ENCODE measurements at places on chromosomes 5 and 9.

DNA sequence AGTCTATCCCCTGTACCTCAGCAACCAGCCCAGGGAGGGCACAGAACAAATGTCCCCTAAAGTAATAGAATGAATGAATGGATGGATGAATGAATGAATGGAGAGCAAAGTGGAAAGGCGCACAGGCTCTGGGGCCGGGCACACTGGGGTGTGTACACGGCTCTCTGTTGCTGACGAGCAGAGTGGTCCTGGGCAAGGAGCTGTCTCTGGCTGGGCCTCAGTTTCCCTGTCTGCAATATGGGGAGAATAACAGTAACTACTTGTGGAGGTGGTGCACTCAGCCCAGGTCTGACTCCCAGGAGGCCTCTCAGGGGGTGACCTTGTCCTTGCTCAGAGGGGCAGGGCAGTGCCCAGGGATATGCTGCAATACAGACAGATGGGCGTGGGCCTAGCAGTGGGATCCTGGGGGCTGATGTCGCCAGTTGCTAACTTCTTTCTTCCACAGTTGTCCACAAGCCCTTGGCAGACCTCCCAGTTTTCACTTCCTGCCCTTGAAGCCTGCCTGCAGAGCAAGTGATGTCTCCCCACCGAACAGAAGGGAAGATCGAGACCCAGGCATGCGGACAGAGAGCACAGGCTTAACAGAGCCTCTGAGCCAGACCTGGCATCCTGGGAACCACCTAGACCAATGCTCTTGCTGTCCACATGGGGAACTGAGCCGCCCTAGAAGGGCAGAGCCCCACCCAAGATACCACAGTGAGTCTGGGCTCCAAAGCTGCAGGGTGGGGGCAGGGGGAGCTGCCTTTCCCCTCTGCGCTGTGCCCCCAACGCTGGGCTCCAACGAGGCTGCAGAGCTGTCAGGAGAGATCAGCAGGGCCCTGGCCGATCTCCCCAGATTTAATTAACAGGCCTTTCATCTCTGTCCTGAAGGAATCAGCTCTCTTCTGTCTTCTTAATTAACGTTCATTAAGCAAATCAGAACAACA is 13.6 kb upstream of the LAMC3 start:
- peak; percentile 34 for DNase-seq

- DNase-seq = no peak
These were observed 1.0 kb downstream of the AQP3 start for GRCh38 chr9:33446240-33446945.

- DNase-seq = no peak
These were observed 11.9 kb upstream of the SRFBP1 start for GRCh38 chr5:121949885-121950284.

GRCh38 chr5:131252824-131253171 is 11.1 kb upstream of the CDC42SE2 start:
- DNase-seq = no peak

- no peak for DNase-seq
These were observed 185.0 kb downstream of the DIRAS2 start for GRCh38 chr9:90457386-90458190.

- DNase-seq = no peak
These were observed 43.5 kb downstream of the RUSC2 start for GRCh38 chr9:35533398-35533797.

DNA sequence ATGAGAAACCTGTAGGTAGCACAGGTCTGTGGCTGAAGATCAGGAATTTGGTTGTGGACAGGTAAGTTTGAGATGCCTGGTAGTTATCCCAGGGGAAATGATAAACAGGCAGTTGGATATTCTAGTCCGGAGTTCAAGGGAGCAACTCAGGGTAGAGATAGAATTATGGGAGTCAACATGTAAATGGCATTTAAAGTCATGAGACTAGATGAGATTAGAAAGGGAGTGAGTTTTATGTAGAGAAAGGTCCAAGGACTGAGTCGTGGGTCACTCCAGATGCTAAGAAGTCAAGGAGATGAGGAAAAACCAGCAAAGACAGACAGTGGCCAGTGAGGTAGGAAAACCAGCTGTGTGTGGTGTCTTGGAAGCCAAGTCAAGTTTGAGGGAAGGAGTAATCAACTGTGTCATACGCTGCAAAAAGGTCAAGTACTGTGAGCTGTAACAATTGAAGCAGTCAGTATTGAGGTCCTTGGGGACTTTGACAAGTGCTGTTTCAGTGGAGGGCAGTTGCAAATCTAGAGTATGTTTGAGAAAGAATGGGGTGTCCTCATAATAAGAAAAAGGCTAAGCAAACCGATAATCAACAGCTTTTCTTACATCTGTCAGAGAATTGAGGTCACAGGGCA is 18.2 kb downstream of the GNPDA1 start:
- DNase-seq = no peak

- peak; percentile 28 for DNase-seq
These were observed 73.5 kb downstream of the NR6A1 start for GRCh38 chr9:124697326-124698200.

GRCh38 chr5:172941067-172941516 is 18.1 kb upstream of the RPL26L1 start:
- no peak for DNase-seq

GRCh38 chr5:136230176-136230575 is 37.2 kb upstream of the SMIM32 start:
- DNase-seq = no peak

GRCh38 chr5:132229236-132229635 is 1.6 kb upstream of the P4HA2 start:
- DNase-seq = no peak

DNA sequence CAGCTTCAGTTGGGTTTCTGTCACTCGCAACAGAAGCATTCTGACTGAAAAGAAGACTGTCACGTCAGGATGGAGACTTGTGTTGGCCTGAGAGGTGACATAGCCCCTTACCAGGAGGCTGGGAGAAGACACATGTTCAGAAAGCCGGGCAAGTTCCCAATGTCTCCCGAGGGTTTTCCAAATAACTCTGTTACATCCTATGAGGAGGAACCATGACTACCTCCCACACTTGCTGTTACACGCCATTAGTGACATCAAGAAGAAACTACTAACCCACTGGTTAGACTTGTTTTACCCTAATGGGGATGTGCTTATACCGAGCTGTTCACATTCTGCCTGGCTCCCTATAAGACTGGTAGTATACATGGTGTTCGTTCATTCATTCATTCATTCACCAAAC is 33.3 kb downstream of the SH3PXD2B start:
- DNase-seq = no peak

DNA sequence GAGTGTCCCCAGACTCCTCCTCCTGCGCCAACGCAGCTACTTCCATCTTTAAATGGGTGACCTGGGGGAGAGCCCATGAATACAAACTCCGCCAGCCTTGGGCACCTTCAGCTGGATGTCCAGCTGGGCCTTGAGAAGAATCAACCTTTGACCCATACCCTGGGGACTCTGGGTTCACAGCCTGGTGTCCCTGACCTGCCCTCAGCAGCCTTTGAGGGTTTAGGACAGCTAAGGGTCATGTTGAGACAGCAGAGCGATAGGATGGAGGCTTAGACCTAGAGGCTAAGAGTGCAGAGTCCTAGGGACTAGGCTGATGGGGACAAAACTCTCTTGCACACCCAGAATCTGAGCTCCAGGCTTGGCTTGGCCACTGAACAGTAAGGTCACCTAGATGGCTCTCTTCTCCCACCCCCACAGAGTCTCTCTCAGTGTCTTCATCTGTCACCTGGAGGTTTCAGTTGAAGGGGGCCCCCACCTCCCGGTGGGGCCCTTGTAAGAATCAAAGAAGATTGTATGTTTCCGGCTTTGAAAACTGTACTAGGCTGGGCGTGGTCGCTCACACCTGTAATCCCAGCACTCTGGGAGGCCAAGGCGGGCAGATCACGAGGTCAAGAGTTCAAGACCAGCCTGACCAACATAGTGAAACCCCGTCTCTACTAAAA is 6.7 kb upstream of the AQP3 start:
- DNase-seq = no peak

GRCh38 chr9:106869458-106869857 is 6.5 kb downstream of the ZNF462 start:
- DNase-seq = no peak

- no peak for DNase-seq
These were observed 37.3 kb upstream of the NOTCH1 start for GRCh38 chr9:136582977-136583735.

DNA sequence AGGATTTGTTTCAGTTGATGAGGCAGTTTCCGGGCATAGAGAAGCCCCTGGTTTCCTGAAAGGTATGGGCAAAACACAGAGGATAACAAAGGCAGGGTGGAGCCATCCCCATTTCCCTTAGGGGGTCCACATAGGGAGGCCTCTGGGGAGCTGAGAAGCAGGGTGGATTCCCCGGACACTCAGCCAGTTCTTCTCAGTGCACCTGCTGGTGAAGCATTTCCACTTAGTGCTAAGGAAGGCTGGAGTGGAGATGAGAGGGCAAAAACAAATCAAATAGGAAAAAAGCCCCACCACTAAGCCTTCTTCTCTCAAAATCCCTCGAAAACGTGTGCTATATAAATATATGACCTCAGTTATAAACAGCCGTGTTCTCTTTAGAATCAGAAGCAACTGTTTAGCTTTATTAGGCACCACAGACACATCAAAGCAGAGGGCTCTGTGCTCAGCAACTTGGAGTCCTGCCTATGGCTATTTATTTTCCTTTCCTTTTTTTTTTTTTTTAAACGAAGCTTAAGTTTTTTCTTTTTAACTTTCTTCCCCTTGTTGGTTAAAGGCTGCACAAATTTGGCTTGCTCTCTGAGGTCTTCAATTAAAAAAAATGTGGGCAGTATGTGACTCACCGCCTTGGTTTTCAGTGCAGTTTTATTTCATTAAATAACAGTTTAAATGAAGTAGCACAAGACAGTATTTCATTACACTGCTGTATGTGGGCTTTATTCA is 67.7 kb downstream of the PRDM6 start:
- DNase-seq = peak; percentile 32

- no peak for DNase-seq
These were observed 100.2 kb upstream of the RAI14 start for GRCh38 chr5:34555699-34556508.

- DNase-seq = no peak
These were observed 3.8 kb downstream of the OLFML2A start for GRCh38 chr9:124780757-124781151.

DNA sequence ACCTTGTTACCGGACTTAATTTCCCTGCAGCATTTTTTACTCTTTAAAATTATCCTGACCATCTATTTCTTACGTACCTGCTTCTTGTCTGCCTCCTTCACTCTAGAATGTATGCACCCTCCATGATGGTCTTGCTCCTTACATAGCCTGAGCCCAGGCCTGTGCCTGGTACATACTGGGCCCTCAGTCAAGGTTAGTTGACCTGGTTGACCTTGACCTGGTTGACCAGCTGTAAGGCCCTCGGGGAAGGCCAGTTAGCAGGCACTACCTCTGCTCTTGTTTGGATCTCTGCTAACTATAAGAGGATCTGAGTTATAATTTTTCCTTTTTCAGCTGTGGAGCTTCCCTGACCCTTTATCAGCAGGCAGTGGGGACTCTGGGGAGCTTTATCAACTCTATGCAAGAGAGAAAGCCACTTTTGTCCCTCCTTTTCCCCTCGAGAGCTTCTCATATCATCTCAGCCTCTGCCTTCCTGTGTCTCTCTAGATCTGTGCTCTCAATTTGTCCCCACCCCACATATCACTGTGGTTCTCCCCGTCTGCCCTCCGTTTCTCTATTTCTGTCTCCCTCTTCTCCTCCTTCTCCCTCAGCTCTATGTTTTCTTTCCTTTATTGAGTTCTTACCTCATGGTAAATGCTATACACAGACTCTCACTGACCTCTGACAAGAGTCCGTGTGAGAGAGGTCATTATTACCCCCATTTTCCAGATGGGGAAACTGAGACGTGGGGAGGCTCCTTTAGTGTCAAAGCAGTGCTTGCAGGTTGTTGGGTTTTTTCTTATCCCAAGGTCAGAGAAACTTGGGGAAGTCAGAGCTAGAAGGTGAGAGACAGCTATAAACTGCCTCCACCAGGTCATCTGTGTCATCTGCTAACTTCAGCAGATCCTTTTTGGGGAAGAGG is 28.6 kb downstream of the SPRY4 start:
- DNase-seq = no peak
